ENCODE measurements at places on chromosomes 16 and 17.
A peak's percentile ranks its signal among the peaks of the same experiment; 100 is the strongest.

- DNase-seq = peak; percentile 80
Observed at GRCh38 chr16:66751303-66751991, at the start of gene DYNC1LI2. Gene DYNC1LI2 (minus strand): TSS chr16:66751609. CDS start chr16:66751591, 18 bp downstream.

- DNase-seq = no peak
Observed at GRCh38 chr17:80586846-80587228, 42.2 kb downstream of the RPTOR start.

DNA sequence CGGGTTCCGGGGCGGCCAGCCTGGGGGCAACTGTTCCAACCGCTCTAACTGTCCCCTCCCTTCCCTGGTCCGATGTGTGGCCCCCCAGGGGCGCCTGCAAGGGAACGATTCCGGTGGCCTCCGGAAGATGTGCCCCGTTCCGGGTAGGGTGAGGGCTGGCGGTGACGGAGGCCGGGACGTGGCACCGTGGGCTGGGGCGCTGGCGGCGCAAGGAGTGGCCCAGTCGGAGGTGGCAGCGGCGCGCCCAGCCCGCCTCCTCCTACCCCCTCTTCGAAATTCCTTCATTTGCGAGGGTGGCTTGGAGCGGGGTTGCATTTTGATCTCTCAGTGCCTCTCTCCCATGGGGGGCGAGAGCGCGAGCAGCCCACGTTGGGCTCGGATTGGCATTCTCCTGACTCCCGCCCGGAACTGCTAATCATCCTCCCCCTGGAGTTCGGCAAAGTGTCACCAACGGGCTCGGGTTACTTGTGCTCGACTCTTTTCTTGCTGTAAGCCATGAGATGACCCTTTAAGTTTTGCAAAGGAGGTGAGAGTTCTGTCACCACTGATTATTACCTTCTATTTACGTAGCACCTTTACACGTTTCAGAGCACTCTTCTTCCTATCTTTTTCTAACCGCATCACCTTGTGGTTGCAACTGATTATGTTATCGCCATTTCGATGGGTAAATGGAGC, 622 bp downstream of the NDEL1 start:
- peak; percentile 62 for DNase-seq

GRCh38 chr17:5506307-5506706, 19.9 kb downstream of the MIS12 start:
- DNase-seq = no peak

GRCh38 chr17:50184611-50185398, 16.6 kb downstream of the COL1A1 start:
- DNase-seq = peak; percentile 60

DNA sequence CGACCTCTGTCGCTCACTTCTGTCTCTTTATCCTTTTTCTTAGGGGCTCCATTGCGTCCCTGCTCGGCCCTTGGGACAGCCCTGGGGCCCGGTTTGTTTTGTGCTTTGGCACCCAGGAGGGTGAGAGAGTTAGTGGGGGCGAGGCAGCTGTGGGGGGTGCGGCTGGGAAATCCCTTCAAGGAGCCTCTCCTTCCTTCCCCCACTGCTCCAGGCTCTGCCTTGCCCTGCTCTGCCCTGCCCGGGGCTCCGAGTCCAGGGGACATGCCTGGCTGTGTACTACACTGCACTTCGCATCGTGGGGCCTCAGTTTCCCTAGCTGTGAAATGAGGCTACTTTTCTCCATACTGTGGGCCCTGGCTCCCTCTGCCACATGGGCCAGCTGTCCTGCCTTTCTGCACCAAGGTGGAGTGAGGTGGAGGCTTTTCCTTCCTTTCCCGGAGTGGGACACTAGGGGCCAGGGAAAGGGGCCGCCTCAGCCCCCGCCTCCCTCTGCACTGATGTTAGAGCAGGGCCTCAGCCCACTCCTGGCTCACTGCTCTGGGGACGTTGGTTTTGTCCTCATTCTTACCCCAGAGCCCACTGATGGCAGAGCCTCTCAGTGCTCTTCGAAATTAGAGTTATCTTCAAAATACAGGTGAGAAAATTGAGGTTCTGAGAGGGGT, 980 bp downstream of the LLGL1 start:
- DNase-seq = peak; percentile 22

DNA sequence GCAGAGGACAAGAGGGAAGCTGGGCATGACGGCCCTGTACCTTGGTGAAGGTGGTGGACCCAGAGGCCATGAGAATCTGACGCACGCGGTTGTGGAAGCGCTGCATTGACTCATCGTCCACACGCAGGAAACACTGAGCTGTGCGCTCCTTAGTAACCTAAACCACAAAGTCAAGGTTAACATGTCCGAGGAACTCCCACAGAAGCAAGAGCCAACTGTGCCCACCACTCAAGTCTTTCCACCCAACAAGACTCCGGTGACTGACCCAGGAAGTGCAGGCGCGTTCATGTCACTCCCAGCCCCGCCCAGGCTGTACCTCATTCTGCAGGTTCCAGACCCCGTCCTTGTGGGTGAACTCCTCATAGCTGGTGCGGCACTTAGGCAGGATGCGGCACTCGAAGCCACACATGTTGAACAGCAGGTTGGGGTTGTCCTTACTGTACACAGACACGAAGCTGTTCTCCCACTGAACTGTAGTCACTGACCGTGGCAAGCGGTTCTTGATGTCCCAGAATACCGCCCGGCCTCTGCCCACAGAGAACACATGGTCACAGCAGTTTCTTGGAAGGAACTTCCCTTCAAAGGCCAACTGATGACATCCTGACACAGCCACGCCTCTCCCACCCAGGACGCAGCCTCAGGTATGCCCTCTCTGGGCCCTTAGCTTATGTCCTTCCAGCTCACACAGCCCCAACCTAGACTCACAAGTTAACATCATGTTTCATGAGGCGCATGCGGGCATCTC, 11.5 kb downstream of the PRPF8 start:
- no peak for DNase-seq

DNA sequence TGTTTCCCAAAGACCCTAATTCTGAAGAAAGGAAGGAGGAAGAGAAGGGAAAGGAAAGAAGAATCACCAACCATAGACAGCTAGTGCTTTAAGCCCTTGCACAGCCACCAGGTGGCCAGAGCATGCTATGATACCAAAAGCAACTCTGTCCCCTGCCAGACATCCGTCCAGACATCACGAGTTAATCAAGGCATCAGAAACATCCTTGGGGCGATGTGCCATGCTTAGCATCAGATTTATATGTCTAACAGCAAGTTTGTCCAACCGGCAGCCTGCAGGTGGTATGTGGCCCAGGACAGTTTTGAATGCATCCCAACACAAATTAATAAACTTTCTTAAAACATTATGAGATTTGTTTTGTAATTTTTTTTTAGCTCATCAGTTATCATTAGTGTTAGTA, 2.9 kb upstream of the CRYBA1 start:
- DNase-seq = no peak

DNA sequence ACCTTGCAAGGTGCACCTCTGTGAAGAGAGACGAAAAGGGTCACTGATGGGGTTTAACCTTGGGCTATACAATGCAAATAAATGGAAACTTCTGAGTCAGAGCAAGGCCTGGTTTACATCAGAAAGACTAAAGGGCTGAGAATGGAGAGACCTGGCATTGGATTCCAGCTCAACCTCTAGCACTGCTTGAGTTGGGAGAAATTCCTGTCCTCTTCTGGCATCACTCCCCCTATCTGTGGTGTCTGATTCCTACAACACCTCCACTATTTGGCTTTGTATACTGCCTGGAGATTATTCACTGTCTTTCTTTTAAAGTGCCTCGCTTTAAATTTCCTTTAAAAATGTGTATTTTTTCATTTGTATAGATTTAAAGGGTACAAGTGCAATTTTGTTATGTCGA, 68.8 kb downstream of the GPR139 start:
- DNase-seq = no peak

GRCh38 chr17:38447502-38448085, 19.3 kb downstream of the ARHGAP23 start:
- DNase-seq = no peak

GRCh38 chr16:24955975-24956731, 59.0 kb downstream of the ARHGAP17 start:
- no peak for DNase-seq

DNA sequence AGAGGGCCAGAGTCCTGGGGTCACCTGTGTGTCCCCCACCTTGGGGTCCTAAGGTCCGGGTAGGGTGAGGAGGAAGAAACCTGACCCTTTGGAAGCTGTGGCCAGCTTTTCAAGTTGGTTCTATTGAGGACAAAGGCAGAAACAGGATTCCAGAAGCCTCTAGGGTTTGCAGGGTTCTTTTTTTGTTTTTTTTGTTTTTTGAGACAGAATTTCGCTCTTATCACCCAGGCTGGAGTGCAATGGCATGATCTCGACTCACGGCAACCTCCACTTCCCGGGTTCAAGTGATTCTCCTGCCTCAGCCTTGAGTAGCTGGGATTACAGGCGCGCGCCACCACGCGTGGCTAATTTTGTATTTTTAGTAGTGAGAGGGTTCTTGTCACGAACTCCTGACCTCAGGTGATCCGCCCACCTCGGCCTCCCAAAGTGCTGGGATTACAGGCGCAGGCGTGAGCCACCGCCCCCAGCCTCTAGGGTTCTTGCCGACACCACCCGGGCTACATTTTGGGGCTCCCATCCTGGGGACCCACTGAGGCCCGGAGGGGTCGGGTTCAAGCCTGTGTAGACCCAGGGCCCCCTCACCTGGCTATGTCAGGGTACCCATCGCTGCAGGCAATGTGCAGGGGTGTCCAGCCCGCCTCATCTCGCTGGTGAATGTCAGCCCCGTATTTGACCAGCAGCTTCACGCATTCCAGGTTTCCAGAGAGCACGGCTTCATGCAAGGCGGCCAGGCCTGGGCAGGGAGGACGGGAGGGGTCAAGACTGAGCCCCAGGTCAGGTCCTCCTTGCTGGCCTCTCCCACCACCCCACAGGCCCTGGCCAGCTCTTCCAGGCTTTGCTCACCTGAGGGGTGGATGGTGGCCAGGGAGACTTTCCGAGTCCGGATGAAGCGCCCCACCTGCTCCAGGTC, 674 bp downstream of the PPP1R27 start:
- no peak for DNase-seq

GRCh38 chr17:65062171-65062915, 5.8 kb upstream of the GNA13 start:
- DNase-seq = no peak

DNA sequence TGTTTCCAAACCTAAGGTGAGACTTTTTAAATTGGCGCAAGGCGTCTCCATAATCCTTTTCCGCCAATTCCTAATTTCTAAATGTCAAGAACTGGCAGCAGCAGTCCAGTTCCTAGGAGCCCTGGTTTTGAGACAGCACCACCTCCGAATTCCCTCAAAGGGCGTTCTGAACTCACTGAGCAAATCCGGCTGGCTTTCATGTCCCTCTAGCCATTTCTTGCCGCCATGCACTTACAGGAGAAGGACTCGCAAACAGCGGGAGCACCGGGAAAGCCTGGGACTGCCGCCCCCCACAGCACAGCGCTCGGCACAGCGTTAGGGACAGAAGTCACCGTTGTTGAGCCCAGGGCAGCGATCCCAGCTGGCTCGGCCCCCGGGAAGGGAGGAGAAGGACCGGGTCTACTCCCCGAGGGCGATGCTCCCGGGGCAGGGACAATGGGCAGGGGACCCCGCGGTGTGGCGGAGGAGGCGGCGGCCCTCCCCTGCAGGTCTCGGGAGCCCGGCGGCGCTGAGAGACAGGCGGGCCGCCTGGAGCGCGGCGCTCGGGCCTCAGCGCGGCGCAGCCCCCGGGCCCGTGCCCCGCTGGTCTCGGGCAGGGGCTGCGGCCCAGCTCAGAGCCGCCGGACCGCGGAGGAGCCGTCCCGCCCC, 545 bp downstream of the ARHGAP17 start:
- peak; percentile 33 for DNase-seq

GRCh38 chr17:19308398-19308797, 54.1 kb downstream of the B9D1 start:
- no peak for DNase-seq

GRCh38 chr16:46918905-46919792, 35.0 kb downstream of the GPT2 start:
- no peak for DNase-seq

DNA sequence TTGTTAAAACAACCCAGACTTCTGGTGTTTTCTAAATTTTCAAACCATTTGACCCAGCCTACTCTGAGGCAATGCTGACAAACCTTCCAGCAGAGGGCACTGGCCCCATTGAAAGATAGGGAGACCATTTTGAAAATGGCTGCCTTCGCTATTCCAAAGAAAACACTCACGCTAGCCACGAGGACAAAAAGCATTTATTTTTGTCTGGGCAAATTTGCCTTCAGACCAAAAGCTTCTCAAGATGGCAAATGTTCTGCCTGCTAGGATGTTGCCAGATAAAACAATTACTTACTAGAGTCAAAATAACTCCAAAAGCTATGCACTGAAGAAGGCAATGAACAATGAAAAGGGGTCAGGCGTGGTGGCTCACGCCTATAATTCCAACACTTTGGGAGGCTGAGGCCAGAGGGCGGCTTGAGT, 296.7 kb upstream of the IRX5 start:
- peak; percentile 0 for DNase-seq

GRCh38 chr16:66510298-66510697, 39.6 kb downstream of the TK2 start:
- no peak for DNase-seq

DNA sequence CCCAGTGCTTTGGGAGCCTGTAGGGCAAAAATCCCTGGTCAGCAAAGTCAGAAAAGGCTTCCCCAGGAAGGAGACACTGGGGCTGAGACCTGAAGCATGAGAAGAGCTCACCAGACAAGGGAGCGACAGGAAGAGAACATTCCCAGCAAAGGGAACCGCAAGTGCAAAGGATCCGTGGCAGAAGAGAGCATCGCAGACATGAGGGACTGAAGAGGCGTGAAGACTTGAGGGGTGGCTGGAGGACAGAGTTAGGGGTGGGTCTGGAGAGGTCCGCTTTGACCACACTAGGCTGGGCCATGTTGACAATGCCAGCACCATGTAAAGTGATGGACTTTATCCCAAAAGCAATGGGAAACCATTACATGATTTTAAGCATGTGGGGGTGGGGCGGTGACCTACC, 128.1 kb upstream of the IRX3 start:
- no peak for DNase-seq

DNA sequence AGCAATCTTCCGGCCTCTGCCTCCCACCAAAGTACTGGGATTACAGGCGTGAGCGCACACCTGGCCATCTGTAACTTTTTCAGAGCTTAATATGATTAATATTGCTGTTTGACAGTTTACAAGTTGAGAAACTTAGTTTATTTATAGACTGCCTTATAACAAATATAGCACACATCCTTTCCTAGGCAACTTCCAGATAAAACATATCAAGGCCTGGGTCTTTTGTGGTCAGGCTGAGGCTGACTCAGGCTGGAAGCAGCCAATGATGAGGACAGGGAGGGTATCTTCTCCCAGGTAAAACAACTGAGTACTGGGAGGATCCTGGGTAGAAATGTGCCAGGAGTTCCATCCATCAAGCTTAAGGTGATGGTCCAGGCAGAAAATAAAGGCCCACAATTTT, 16.2 kb downstream of the LUC7L start:
- no peak for DNase-seq

All from inflammatory macrophage treated with lipopolysaccharide for 4 hours (primary cell).